ENCODE measurements at places on chromosomes 12 and 14.

DNA sequence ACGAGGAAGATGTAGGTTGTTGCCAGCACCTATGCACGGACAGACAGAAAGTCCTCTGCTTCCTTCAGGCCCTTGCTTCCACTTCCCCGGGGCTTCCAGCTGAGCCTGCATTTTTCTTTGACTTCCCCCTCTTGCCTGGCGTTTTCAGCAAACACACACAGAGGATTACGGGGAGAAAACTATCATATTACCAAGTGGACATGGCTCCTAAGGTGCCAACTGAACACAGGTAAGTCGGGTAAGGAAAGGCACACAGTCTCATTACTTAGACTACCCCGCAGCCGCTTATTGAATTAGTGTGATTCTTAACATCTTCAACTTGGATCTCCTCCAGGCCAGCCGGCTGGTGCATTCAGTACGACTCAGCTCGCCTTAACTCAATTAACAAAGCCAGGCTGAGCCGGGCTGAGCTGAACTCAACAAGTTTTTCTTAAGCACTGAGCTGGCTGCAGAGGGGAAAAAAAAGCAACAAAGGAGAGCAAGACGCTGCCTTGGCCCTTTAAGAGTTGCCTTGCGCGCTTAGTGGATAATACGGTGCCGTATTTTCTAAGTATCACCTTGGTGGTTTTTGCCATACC is 19.2 kb upstream of the MAP1LC3B2 start:
- peak; percentile 88 for DNase-seq

GRCh38 chr12:2450553-2450952 is 344.2 kb upstream of the FKBP4 start:
- no peak for DNase-seq

DNA sequence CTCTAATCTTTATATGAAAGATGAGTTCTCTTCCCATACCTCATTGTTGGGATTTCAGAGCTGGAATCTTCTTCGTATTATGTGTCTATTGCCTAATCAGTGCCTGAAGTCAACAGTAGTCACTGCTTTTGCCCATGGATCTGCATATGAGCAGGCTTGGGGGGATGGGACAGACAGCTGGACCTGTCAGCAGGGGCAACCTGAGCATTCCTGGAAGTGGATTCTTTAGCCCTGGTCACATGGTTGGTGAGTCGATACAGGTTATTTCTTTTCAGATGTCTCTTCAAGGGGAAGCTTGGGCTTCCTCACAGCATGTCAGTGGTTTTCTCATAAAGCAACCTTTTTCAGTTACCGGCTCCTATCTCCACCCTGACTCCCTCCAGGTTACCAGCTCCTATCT is 97.3 kb upstream of the RBM19 start:
- DNase-seq: no peak

GRCh38 chr12:75170640-75171185 is 38.9 kb downstream of the KCNC2 start:
- DNase-seq: no peak
